M059J (cell line): ENCODE measurements at places on chromosomes 3 and 15.

DNA sequence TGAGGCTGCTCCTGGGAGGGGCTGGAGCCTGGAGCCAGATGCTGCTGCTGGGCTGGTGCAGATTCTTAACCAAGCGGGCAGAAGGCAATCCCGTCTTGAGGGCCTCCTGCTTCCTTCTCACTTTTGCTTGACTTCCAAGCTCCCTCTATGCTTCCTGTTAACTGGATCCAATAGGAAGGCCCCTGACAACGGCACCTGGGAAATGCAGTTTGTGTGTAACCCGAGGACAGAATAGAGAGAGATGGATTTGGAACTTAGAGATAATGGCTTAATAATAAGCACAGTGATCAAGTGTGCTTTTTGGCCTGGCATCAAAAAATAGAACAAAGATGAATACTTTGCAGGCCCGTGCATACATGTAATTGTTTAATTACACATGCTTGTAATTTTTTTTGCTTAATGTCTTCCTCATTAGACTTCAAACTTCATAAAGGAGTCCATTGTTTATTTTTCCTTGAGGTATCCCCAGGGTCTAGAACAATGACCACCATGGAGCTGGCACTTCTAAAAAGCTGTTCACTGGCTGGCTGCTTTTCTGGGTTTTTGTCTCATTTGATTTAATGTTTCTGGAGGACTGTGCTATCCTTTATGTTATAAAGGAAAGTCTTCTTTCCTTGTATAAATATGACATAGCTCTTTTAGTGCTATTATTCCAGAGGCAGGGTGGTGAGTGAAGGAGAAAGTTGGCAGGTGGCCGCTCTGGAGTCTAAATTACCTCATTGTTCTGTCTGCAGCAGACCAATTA is 63.3 kb upstream of the MITF start:
- no peak for DNase-seq

GRCh38 chr15:59946084-59946483 is 58.0 kb upstream of the FOXB1 start:
- no peak for DNase-seq

- no peak for DNase-seq
Observed at GRCh38 chr3:113271594-113272384, 60.4 kb downstream of the BOC start.

DNA sequence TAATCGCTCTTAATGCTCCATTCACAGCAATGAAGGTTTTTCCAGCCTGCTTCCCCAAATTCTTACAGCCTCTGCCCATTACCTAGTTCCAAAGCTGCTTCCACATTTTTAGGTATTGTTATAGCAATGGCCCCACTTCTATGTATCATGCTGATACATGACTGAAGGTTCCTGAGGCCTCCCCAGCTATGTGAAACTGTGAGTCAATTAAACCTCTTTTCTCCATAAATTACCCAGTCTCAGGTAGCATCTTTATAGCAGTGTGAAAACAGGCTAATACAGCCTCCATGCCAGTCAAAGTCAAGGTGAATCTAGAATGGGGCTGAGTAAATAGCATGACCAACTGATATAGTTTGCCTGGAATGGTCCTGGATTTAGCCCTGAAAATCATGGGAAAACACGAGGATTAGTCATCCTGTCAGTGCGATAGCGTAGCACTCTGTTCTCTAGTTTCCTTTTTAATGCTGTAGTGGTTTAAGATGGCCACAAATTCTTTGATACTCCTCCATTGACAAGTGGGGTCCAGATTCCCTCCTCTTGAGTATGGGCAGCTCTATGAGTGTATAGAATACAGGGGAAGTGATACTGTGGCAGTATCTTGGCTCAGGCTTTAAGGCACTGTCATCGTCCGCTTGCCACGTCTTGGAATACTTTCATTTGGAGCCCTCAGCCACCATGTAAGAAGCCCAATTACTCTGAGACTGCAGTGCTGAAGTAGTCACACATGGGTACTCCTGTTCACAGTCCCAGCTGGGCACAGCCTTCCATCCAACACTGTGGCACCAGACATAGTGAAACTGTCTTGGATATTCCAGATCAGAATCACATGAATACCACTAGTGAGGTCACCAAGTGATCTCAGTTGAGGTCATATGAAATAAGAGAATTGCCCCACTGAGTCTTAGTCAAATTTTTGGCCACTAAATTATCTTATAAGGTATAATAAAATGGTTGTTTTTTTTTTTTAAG is 94.0 kb upstream of the PLCL2 start:
- peak; percentile 27 for DNase-seq

- DNase-seq = peak; percentile 56
Observed at GRCh38 chr15:90201130-90201943, at the start of gene SEMA4B. TSS of gene SEMA4B (plus strand) at chr15:90201330. CDS start at chr15:90201579, 249 bp downstream.
